Stimulated activated CD4-positive, alpha-beta T cell treated with anti-CD3 and anti-CD28 coated beads, Interleukin-4, amount 100 ng/mL, for 48 hours (primary cell): ENCODE measurements at places on chromosomes 6 and 20.

GRCh38 chr6:77356821-77357220 is 106.5 kb downstream of the HTR1B start:
- DNase-seq: no peak

DNA sequence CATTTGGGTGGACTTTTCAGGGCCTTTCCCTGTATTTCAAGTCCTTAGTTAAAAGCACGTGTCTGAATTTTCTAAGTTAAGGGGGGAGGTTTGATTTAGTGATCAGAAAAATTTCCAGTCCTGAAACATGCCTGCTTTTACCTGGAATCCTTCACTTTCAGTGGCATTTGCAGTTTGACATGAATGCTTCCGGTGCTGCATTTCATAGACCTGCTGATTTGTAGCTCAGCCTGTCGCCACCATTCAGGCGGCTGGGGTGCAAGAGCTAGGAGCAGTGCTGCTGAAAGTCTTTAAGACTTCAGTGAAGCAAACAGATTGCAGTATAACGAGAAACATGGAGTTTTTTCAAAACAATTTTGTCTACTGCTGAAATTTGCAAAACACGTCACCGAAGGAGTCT is 14.0 kb downstream of the RPS6KA2 start:
- DNase-seq: no peak

GRCh38 chr20:31606804-31607639 is 1.9 kb downstream of the ID1 start:
- DNase-seq: no peak

GRCh38 chr6:57435475-57436160 is 118.2 kb downstream of the PRIM2 start:
- no peak for DNase-seq

- no peak for DNase-seq
Measured at GRCh38 chr20:63024573-63025392, 18.0 kb upstream of the BHLHE23 start.

- no peak for DNase-seq
Measured at GRCh38 chr20:62481425-62482145, 5.8 kb upstream of the GATA5 start.

DNA sequence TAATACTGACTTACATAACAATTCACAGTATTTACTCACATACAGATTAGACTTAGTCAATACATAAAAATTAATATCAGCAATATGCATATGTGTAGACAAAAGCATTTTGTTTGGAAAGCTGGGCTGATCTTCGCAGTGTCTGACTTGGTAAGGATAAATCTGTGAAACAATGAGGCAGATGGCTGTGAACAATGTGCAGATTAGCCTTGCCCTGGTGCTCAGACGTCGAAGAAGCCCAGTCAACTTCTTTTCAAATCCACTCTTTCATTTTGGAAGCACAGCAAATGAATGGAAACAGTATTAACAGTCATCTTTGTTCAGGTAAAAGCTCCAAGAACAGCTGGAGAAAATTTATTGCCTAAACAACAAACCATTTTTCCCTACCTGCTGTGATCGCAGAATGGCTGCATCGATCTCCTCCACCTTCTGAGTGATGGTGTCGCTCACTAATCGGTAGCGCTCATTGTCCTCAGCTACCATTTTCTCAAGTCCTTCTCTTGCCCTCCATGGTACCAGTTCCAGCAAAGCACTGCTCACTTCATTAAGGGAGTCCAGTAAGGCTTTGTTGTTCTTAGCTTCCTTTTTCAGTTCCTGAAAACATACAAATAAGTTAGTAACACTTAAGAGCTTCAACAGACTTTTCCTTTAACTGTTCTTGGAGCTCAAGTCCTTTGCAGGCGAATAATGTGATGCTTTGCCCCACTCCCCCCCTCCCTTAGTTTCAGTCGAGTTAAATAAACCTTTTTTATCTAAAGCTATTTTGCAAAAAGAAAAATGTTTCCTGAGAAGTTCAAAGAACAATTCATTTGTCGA is 116.5 kb downstream of the DST start:
- DNase-seq: no peak

DNA sequence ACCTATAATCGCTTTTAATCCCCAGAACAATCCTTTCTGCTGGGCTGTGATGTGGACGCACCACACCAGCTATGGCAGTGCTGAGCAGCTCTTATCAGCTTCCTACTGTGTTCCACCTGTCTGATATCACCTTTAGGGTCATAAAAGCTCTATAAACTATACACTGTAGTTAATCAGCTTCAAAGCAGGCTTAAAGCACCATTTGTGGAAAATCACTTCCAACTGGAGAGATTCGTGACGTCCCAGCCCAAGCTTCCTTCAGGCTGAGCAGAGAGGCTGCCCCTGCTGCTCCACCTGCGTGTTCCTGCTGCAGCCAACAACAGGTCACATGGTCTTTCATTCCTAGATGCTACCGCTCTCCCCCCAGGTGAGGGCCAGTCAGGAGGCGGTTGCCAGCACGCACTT is 156.5 kb downstream of the SMOC2 start:
- DNase-seq: no peak

DNA sequence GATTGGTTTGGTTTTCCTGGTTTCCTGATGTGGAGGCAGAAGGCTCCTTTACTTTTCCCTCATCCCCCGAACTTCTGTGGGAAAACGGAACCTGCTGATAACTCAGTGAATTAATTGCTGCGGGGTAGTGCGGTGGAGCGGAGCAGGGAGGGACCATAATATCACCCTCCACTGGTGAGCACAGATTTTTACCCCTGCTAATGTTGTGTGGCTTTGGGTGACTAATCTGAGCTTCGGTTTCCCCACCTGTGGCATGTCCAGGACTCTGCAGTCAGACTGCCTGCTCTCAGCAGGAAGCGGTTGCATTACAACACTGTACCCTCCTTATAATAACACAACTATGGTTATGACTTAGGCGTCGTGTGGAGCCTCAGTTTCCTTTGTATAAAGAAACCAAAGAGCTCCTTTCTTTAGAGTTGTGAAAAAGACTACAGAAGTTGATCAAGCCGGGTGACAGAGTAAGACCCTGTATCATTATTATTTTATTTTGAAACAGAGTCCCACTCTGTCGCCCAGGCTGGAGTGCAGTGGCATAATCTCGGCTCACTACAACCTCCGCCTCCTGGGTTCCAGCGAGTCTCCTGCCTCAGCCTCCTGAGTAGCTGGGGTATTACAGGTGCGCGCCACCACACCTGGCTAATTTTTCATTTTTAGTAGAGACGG is 2.2 kb upstream of the ID1 start:
- peak; percentile 23 for DNase-seq

DNA sequence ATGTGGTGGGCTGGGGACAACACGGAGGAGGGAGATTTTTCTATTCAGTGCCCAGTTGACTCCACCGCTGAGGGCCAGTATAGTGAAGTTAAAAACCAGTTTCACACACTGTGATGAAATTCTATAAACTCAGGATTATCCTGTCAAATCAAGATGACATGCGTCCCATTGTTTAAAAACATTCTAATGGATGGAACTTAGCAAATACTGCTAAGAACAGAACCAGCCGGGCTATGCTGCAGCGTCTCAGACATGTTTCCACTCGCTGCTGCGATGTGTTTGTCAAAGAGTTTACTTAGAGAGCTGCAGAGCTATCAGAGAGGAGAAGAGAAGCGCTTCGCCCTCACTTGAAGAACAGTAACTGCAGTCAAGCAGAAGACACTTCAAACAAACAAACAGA is 212.6 kb upstream of the FOXQ1 start:
- DNase-seq: no peak
